Melanocyte of skin (primary cell): ENCODE measurements at places on chromosomes 3 and 15. TPM values are rescaled to one million over a fixed set of nuclear protein-coding genes. Genes with fewer than 3 reads are reported as not detected.

The APOD gene
- 26.6 and 138 TPM in 2 replicates for total RNA-seq

The ZMYND10 gene
- total RNA-seq: 0.62 and 0.67 TPM in 2 replicates

The EPHA6 gene
- not detected in 2 replicates for total RNA-seq

The CSTA gene
- total RNA-seq: not detected in 2 replicates

The OXTR gene
- 0.69 and 0.73 TPM in 2 replicates for total RNA-seq

The C3orf70 gene
- total RNA-seq: 10.7 and 12.3 TPM in 2 replicates

The ZCWPW2 gene
- 0.33 and 0.93 TPM in 2 replicates for total RNA-seq

The LHFPL4 gene
- not detected in 2 replicates for total RNA-seq

The ARL13B gene
- total RNA-seq: 6.9 and 14.2 TPM in 2 replicates

The DOCK3 gene
- under 0.01 TPM in 2 replicates for total RNA-seq

The KLHL18 gene
- 15.1 and 18.2 TPM in 2 replicates for total RNA-seq

The ROPN1 gene
- total RNA-seq: 12.0 and 19.6 TPM in 2 replicates

The SLC7A14 gene
- total RNA-seq: under 0.01 TPM in 1 of 2 replicates, not detected in the other

The CCR9 gene
- not detected in 2 replicates for total RNA-seq

The CPNE9 gene
- not detected in 2 replicates for total RNA-seq

The CHRNA7 gene
- total RNA-seq: 0.67 and 1.1 TPM in 2 replicates

The GOLGA8N gene
- 2.9 and 3.4 TPM in 2 replicates for total RNA-seq

The CCDC13 gene
- 0.73 TPM in 1 of 2 replicates, not detected in the other for total RNA-seq

The NEK10 gene
- 1.0 and 2.9 TPM in 2 replicates for total RNA-seq

The XCR1 gene
- total RNA-seq: not detected in 2 replicates

The GRAMD2A gene
- under 0.01 TPM in 1 of 2 replicates, not detected in the other for total RNA-seq

The SLC6A6 gene
- total RNA-seq: 21.7 and 59.6 TPM in 2 replicates

The GP5 gene
- 0.15 and 0.33 TPM in 2 replicates for total RNA-seq

The CD200R1 gene
- 0.36 TPM in 1 of 2 replicates, not detected in the other for total RNA-seq

The MYZAP gene
- total RNA-seq: under 0.01 TPM in 1 of 2 replicates, not detected in the other

The IMPDH2 gene
- total RNA-seq: 159 and 330 TPM in 2 replicates

The FGD5 gene
- not detected in 2 replicates for total RNA-seq

The CSPG5 gene
- 0.33 and 0.46 TPM in 2 replicates for total RNA-seq

The IL20RB gene
- 0.69 TPM in 1 of 2 replicates, not detected in the other for total RNA-seq

The KLHL40 gene
- total RNA-seq: not detected in 2 replicates

The HMCES gene
- 13.8 and 15.1 TPM in 2 replicates for total RNA-seq

The ZNF80 gene
- total RNA-seq: not detected in 2 replicates

The TTC23 gene
- 28.3 and 40.7 TPM in 2 replicates for total RNA-seq

The AHSG gene
- not detected in 2 replicates for total RNA-seq

The CP gene
- 0.46 TPM in 1 of 2 replicates, not detected in the other for total RNA-seq

The MANF gene
- total RNA-seq: 101 and 118 TPM in 2 replicates

The HDC gene
- total RNA-seq: not detected in 2 replicates

The CPLX3 gene
- total RNA-seq: not detected in 2 replicates

The ADAMTS7 gene
- 2.5 and 4.0 TPM in 2 replicates for total RNA-seq
